Activated CD4-positive, alpha-beta T cell treated with anti-CD3 and anti-CD28 coated beads, Interleukin-2, Interleukin-4, amounts not matched to agents 100 ng/mL and 50 ng/mL, durations not matched to agents 16 hours and 8 hours (primary cell): ENCODE measurements at places on chromosomes 11 and 22.

GRCh38 chr22:37802310-37803194 lies 5.2 kb upstream of the GCAT start:
- DNase-seq = no peak

DNA sequence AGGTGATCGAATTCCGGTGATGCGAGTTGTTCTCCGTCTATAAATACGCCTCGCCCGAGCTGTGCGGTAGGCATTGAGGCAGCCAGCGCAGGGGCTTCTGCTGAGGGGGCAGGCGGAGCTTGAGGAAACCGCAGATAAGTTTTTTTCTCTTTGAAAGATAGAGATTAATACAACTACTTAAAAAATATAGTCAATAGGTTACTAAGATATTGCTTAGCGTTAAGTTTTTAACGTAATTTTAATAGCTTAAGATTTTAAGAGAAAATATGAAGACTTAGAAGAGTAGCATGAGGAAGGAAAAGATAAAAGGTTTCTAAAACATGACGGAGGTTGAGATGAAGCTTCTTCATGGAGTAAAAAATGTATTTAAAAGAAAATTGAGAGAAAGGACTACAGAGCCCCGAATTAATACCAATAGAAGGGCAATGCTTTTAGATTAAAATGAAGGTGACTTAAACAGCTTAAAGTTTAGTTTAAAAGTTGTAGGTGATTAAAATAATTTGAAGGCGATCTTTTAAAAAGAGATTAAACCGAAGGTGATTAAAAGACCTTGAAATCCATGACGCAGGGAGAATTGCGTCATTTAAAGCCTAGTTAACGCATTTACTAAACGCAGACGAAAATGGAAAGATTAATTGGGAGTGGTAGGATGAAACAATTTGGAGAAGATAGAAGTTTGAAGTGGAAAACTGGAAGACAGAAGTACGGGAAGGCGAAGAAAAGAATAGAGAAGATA lies at the start of gene MALAT1:
Gene MALAT1, plus strand, starts transcription at position 69 of the 736 bp plus-strand sequence.
- DNase-seq = peak; percentile 96

DNA sequence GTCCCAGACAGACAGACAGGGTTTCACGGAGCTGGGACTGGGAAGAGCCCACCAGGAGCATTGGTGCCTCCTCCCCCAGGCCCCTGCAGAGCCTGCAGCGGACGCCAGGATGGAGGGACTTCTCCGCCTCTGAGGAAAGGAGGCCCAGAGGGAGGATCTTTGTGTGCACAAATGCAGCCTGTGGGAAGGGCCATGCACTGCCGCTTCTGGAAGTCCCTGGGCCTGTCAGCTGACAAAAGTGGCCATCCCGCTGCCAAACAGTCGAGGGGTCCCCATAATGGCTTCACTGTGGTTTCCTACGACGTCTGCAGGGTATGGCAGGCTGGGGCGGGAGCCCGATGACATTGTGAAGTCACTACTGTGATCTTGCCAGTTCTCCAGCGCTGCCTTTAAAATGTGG lies 73.8 kb downstream of the TP53I11 start:
- DNase-seq = no peak

- no peak for DNase-seq
Observed at GRCh38 chr11:83990160-83990733, 704.1 kb upstream of the CCDC90B start.

- no peak for DNase-seq
Observed at GRCh38 chr11:113308601-113309000, 5.8 kb upstream of the TTC12 start.

DNA sequence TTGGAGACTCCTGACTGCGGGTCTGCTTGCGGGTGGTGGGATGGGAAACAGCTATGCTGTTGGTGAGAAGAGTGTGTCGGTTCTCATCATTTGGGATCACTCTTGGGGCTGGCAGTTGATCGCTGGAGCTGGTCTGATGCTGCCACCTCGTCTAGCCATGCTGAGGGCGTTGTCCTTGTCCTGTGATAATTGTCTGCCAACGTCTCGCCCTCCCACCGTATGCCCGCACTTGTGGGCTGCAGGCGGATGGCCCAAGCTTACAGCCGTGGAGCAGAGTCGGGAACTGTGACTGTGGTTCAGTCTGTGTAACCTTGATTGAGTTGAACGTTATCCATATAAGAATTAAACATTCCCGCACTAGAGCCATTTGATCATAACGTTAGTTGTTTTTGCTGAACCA lies 204.4 kb downstream of the TBC1D22A start:
- DNase-seq = no peak

- DNase-seq = no peak
Observed at GRCh38 chr11:9664276-9665171, 647 bp downstream of the SWAP70 start.

DNA sequence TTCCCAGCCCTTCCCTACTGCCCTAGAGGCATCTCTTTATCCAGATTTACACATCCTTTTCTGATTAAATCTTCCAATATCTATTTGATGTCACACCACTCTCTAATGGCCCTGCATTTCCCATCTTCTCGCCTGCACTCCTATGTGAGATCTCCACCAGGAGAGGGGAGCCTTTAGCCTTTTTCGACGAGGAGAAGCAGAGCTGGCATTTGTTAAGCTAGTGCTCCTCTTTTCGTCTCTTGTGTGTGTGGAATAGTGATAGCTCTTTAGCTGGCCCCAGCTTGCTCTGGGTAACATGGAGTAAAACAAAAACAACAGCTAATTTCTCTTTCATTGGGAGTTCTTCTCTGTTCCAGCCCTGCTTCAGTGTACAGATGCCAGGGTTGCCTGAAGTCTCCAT lies 536.5 kb downstream of the NTM start:
- no peak for DNase-seq

DNA sequence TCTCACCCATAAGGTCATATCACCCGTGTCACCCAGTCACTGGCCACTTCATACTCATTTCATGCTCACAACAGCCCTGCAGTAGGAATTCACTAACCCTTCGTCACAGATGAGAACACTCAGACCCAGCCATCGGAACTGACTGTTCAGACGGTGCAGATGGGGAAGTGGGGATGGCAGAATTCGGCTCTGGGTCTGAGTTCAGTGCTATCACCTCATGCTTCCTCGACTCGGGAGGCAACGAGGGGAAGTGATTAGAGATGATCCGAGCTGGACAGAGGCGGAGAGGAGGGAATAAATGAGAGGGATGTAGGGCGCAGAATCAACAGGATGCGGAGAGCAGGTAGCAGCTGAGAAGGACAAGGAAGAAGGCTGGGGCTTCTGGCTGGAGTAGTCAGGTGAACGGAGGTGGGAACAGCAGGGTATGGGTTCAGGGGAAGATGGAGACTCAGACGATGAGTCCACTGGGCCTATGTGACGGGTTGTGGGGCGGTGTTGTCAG lies 4.7 kb downstream of the B3GNT6 start:
- DNase-seq = no peak

DNA sequence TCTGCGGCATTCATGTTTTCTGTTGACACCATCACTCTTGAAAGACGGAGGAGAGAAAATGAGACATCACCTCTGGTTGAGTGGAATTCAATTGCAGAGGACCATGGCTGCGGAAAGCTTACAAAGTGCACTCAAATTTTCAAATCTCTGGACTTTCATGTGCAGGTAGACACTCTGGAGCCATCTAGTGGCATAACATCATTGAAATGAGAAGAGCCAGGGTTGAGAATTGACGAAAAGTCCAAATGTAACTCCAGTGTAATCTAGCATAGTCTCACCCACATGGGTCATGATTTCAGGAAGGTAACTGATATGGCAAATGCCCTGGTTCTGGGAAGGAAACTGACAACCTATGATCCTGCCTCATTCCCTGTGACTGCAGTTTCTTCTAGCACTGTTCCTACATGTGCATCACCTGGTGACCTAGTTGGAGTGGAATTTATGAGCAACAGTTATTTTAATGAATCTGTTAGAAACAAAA lies 687.8 kb downstream of the KCNA4 start:
- DNase-seq = peak; percentile 0

GRCh38 chr11:7021318-7021717 lies 1.0 kb downstream of the NLRP14 start:
- DNase-seq = no peak

DNA sequence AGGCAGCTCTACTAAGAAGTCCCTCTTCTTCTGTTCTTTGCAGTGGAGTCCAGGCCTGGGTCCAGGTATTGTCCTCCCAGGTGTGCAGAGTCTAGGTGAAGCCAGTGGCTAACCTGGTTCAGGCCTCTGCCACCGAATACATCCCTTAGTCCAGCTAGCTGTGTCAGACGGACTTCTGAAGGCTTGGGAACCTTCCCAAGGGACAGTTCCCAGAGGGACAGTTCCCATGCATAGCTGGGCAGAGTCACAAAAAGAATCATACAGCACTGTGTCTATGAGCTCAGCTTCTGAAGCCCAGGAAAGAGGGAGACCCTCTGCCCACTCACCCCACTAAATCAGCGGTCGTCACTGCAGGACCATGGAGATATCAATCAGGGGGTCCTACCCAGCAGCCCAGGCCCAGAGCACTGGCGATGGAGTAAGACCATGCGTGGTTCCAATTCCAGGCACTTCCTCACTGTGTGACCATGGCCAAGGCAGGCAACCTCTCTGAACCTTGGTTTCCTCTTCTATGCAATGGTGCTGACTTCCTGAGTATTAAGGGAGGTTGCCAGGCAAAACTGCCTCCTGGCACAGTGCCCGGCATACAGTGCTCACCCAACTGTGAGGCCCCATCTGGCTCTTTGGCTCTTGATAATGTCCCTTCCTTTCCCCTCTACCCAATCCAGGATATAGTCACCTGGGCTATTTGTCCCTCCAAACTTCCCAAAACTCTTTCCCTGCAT lies 3.4 kb downstream of the MS4A10 start:
- no peak for DNase-seq

DNA sequence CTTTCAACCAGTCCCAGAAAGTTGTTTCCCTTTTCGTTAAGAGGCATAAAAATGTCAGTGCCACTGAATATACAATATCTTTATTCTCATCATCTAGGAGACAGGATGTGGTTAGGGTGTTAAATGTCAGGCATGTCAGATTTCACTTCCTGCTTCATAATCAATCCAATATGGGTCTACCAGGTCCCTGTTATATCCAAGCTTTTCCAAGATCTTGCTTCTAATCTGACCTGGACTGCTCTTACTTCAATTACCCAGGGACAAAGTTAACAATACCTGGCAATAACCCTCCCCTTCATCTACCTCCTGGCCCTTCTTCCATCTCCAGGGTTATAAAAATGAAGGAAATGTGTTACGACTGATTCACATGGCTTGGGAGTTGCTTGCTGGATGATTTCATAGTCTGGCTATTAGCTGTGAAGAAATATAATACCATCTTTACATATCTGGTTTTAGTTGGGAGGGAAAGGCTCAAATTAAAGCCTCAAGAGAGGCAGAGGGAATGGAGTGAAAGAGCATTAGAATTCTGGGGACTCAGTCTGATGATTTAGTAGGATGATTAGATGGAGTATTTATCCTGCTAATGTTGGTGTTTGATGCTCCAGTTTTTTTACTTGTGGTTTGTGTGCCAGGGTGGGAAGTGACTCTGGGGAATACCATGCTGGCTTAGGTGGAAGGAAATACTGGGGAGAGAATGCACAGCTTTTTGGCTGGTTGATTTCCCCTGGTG lies 534.3 kb downstream of the ETS1 start:
- DNase-seq = peak; percentile 31

DNA sequence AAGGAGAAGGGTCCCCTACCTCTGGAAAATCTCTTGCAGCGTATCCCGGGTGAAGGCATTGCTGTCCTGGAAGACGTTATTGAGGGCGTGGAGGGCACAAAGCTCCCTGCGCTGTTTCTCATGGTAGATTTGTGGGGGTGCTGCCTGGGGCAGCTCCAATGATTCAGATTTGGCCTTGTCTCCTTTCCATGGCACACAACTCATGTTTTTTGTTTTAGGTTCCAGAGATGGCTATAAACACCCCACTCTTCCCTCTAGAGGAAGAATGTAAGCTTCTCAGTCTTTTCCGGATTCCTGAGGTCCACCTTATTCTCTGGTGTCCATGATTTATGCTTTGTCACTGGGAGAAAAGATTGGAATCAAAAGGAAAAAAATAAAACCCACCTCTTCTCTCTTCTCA lies 959 bp downstream of the JOSD1 start:
- no peak for DNase-seq

DNA sequence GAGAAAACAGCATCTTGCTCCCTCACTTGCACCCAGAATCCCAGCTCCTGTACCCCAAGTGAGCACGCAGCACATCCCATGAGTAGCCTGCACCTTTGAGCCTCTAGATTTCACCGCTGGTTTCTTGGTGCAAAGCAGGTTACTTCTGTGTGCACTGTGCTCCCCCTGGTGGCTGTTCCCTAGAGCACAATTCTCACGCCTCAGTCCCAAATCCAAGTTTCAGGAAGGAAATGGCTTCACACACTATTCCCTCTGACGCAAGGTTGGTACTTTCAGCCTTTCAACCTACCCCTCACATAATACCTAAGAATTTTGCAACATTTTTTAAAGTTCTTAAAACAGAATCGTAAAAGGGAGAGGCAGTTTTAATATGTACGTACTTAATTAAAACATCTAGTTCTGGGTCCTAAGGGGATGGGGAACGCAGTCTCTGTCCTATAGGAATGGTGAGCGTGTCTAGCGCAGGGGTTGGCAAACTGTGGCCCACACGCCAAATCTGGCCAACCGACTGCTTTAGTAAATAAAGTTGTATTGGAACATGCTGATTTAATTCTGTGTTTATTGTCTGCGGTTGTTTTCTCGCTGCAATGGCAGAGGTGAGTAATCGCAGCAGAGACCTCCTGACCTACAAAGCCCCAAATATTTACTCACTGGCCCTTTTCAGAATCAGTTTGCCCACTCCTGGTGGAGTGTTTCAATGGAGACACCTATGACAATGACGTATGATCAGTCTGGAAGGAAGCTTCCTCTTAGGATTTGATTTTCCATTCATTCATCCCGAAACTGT lies 27.5 kb downstream of the DHCR7 start:
- peak; percentile 7 for DNase-seq

- no peak for DNase-seq
Observed at GRCh38 chr11:2777871-2778629, 78.3 kb upstream of the KCNQ1OT1 start.

DNA sequence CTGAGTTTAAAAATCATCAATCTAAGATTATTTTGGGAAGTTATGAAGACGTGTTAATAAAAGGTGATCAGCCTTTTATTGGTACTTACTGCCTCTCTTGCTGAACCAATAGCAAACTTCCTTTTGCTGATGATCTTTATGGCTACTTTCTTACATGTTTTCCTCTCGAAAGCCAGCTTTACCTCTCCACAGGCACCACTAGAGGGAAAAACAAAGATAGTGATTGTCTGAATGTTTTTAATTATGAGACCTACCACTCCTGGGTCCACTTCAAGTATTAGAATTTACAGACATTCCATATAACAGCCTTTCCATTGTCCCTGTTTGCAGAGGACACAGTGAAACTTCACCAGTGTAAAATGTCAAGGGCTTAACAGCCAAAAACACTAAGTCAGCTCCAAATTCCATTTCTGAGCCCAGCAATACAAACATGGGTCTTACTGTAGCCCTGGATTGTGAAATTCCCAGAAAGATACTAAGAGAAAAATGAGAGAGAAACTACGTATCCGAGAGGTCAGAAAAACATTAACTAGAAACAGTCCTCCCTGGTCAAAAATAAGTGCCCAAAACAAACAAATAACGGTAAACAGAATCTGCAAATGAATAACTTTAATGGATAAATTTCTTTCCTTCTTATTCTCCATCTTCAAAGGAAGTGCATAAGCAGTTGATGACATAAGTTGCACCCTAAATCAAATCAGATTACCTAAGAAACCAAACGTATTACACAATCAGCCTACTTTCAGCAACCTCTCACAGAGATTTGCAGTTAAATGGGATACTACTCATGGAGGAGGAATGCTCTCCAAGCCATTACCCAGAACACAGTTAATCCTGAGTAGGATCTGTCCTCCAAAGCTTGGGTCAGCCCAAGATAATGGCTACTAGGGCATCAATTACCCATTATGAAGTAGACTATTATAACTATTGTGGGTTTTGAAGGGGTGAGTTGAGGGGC lies 29.5 kb downstream of the CHEK2 start:
- no peak for DNase-seq
